Spinal cord (tissue), 10 donors: ENCODE measurements at places on chromosomes 3 and 15. TPM values are rescaled to one million over a fixed set of nuclear protein-coding genes. Genes with fewer than 3 reads are reported as not detected.
A peak's percentile ranks its signal among the peaks of the same experiment; 100 is the strongest.

DNA sequence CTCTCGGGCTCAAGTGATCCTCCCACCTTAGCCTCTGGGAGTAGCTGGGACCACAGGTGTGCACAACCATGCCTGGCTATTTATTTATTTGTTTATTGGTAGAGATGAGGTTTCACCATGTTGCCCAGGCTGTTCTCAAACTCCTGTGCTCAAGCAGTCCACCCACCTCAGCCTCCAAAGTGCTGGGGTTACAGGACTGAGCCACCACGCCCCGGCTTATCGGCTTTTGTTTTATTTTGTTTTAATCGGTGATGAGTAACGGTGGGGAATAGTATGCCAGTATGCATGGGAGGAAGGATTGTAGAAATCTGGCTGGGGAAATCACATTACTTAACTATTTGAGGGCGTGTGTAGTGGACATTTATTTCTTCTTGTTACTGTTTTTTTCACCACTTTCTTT, 451.0 kb upstream of the GOLIM4 start:
- no peak for DNase-seq

- DNase-seq: peak; percentile 9
These were observed 102.9 kb downstream of the SUCLG2 start for GRCh38 chr3:67551361-67552016.

Gene C3orf80
- 3.6 TPM for polyA plus RNA-seq

Gene FBXO40
- 0.09 TPM for polyA plus RNA-seq
